Kasumi-1 (cell line): ENCODE measurements at places on chromosomes 6 and 20.

- DNase-seq, result no peak
These were observed 82.5 kb upstream of the PLEKHG1 start for GRCh38 chr6:150517175-150517574.

GRCh38 chr6:62371453-62372210, 85.6 kb upstream of the KHDRBS2 start:
- no peak for DNase-seq

- no peak for DNase-seq
These were observed 2.6 kb upstream of the NR2E1 start for GRCh38 chr6:108163267-108163643.

GRCh38 chr6:153024709-153025017, 22.2 kb upstream of the MTRF1L start:
- no peak for DNase-seq

- no peak for DNase-seq
These were observed 227.4 kb downstream of the LRFN2 start for GRCh38 chr6:40359808-40360207.

DNA sequence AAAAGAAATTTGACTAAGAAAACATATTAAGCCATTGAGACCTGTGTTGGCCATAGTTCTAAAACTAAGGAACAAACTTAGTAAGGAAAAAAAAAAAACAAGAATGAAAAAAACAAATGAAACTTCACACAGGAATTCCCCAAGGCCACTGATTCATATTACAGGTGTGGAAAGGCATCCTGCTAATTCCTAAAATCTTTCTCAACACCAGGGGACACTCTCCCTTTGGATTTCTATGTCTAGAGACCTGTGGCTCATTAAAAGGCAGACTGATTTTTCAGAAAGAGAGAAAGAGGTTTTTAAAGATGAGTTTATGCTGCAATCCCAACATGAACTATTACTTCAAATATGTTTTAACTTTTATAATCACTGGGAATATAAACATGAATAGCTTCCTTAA, at the start of gene OR12D1:
Gene OR12D1 (plus strand): TSS at position 341 of the 400 bp plus-strand sequence.
- no peak for DNase-seq
